ENCODE measurements at places on chromosomes 5 and 9.

DNA sequence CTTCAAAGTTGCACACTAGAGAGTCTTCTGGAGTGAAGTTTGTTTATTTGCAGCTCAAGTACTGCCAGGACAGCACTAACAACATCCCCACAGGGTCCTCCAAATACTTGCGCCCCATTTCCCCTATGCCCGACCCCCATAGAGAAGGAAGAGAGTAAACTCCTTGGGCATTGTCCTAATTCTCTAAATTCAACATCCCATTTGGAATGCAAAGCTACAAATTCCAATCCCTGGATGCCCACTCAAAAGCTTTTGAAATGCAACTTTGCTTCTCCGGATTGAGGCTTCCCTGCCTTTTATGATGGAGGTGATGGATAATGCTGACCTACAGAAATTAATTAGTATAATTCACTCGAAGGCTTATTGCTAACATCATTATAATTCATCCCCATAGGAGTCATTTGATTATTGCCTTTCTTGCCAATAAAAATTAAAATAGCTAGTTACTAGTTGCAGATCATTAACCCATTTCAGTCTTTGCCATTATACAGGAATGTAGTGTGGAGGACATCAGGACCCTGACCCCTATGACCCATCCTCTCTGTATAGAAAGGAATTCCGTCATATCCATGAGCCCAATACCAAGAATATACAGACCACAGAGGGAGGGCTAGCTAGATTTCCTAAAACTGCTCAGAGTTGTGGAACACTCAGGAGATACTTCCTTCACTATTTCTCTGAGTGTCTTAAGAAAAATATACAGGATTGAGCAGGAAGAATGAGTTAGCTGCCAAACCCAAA is 277.6 kb downstream of the ZNF608 start:
- DNase-seq, result no peak

DNA sequence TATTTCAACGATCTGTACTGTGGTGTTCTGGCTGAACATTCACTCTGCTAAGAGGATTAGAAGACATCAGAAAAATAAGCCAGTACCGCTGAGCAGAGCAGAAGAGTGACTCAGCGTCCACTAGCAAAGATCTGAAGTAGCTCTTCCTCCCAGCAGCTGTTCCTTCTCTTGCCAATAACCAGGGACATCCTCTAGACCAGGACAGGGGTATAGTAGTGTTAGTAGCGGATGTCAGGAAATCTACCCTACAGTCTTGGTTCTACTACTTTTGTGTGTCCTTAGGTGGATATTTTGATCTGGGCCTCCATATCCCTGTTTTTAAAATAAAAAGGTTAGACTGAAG is 103.6 kb downstream of the TSSK1B start:
- DNase-seq, result no peak

GRCh38 chr9:36543916-36544315 is 28.8 kb upstream of the MELK start:
- no peak for DNase-seq

- DNase-seq, result no peak
These were observed 63.3 kb downstream of the ABCA1 start for GRCh38 chr9:104864675-104865104.

GRCh38 chr5:154159343-154159742 is 31.2 kb upstream of the GALNT10 start:
- no peak for DNase-seq

DNA sequence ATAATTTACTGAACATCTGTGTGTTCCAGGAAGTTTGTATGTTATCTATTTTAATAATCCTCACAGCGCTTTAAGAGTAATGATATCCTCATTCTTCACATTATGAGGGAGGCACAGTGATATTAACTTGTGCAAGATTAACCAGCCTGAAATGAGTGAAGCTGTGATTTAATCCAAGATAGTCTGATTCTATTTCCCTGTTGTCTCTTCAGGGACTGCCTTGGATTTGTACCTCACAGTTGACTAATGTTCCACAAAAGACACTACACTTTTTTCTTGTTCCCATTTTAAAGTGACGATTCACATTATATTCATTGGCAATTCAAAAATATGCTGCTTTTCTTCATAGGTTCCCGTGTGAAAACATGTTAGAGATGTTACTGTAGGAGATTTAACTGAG is 125.3 kb upstream of the GNA14 start:
- DNase-seq, result no peak

GRCh38 chr5:149618581-149619248 is 37.4 kb downstream of the ARHGEF37 start:
- DNase-seq, result no peak

GRCh38 chr5:38478166-38478565 is 78.3 kb downstream of the LIFR start:
- no peak for DNase-seq

- DNase-seq, result no peak
These were observed 166.3 kb downstream of the DOCK2 start for GRCh38 chr5:169803077-169803981.

- DNase-seq, result no peak
These were observed 38.7 kb downstream of the CDC42SE2 start for GRCh38 chr5:131302506-131302905.

DNA sequence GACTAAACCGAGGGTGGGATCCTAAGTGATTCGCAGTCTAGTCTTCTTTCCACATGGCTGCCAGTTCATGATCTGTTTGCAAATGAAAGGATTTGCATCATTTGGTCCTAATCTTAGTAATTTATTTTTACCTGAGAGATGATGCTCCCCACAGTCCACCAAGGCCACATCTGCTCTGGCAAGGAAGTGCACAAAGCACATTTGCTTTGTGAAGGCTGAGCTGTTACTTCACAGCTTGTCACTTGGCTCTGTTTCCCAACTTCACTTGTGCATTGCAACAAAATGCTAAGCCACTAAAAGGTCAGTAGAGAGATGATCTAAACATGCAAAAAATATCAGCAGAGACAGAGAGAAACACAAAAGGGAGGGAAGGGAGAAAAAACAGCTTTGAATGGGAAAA is 128.5 kb upstream of the VLDLR start:
- no peak for DNase-seq

- no peak for DNase-seq
These were observed 69.5 kb upstream of the GARNL3 start for GRCh38 chr9:127194881-127195713.

DNA sequence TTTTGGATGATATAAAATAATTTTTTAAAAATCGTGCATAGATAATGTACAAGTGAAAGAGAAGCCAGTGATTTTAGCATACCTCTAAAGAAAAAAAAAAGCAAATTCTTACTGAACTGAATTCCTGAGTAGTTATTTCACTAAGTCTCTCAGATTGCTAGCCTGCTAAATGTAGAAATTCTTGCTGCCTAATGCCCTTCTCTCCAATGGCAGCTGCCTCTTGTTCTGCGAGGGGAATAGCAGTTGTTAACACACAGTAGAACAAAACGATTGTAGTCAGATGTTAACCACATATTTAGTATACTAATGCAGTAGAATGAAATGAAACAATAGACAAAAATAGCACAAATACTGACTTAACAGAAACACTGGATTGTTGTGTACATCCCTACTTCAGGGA is 26.8 kb downstream of the SMAD5 start:
- DNase-seq, result no peak

GRCh38 chr9:136151214-136151804 is 32.6 kb upstream of the TMEM250 start:
- DNase-seq, result no peak

DNA sequence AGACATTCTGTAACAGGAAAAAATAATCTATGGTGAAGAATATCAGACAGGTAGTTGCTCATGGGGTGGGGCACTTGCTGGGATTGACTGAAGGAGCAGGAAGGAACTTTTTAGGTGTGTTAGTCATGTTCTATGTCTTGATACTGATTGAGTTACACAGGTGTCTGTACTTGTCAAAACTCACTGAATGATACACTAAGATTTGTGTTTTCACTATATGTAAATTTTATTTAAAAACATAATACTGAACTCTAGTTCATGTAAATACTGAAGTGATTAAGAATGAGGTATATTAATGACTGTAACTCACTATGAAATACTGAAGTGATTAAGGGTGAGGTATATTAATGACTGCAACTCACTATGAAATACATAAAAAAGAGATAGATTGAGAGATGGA is 28.5 kb downstream of the IL6ST start:
- DNase-seq, result no peak

GRCh38 chr9:92942688-92943616 is 4.4 kb upstream of the FGD3 start:
- DNase-seq, result no peak

DNA sequence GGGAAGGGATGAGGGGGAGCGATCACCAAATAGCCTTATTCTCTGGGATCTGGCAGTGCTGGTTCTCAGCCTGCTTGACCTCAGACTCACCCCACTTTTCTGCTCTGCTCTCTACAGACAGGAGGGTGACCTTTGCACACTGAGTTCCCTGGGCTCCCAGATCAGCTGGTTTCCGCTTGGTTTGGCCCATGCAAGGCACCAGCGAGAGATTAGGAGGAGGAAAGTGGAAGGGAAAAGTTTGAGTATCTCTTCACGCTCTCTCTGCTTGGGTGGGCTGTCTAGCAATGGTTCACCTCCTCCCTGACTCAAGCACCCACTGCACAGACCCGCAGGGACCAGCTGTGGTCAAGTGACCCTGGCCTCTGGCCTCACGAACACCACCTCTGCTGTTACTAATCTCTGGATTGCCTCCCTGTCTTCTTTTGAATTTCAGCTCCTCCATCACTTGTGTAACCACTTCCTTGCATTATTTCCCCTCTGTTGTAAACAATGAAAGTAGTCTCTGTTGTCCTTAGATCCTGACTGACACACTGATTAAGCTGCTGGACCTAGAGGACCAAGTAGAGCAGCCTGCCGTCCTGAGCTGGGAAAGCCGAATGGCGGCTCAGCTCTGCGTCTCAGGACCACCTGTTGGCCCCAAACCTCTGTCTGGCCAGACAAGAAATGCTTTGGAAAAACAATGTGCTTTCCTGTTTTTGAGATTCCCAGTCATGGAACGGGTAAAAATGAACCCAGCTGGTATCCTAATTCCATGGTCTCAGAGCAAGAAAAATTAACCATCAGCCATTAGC is 186.6 kb downstream of the CRB2 start:
- DNase-seq, result no peak

- no peak for DNase-seq
These were observed 63.5 kb downstream of the MRPS27 start for GRCh38 chr5:72256536-72256935.

GRCh38 chr9:123679330-123679987 is 250.5 kb downstream of the DENND1A start:
- DNase-seq, result no peak

DNA sequence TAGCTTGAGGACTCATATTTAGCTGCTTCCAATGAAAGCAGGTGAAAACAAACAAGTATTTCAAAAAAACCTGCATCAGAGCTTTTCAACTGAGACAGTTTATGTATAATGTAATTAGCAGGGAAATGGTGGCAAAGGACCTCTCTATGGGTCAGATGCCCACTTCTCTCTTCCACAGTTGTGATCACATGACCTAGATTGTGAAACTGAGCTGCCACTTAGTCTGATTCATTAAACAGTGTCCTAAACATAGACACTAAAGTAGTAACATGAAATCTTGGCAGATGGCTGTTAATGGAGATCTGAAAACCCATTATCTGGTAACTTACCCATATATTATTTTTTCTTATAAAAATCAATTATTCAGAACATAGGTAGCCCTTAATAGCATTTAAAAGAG is 663.6 kb upstream of the RIOK2 start:
- DNase-seq, result no peak

DNA sequence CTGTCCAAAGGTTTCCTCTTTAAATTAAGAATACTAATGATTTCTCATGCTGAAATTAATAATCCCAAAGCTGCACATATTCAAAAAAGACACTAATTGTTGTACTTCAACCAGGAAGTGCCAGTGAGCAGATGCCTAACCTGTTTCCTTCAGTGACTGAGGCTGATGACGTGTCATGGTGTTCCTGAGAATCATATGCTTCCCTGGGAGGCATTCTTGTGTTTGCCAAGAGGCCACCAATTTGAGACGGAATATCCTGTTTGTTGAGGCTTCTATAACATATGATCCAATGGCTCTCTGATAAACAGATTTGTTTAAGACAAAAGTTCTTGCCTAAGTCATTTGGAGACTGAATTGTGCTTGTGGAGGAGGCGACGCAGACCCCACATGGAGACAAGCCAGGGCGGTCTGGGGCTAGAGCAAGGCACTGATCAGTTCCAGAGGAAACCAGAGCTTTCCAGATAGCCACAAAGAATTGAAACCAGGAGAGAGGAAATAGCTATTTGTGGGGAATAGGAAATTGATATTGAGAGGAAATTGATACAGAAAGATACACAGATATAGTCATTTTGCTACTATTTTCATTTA is 66.4 kb upstream of the ZNF608 start:
- no peak for DNase-seq

DNA sequence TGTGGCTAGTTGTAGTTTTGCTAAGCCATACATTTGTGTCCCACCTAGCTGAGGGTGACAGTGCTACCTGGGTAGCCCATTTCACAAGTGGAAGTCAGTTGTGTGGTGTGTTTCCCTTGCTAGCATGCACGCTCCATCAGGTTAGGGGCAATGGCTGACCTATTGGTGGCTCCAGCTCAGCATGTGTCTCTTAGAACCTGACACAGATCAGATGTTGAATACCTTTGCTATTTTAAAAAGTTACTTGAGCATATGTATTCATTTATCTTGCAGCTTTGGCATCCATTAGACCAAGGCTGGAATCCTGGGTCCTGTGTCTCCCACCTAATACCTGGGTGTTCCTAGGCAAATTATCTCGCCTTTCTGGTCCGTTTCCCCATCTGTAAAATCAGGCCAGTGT is 44.8 kb downstream of the ZNF618 start:
- no peak for DNase-seq

DNA sequence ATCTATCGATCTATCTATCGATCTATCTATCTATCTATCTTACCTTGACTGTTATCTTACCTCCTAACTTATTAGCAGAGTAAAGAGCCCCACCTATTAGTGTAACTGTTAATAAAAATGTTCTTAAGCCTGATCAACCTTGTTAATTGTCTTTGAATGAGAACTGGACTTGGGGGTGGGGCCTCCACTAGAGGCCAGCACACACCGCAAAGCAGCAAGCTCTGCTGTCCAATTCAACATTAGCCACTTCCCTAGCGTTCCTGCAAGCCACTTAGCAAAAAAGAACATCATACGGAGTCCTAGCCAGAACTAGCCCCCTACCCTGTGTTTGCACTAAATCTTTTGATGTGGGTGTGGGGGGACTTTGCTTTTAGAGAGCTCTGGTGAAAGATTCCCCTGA is 515.8 kb downstream of the KDM4C start:
- DNase-seq, result no peak

GRCh38 chr5:150302301-150303069 is at the start of gene ARSI:
Gene ARSI, minus strand, starts transcription at chr5:150302905. Its CDS starts 532 bp downstream, at chr5:150302373.
- DNase-seq, result no peak

GRCh38 chr9:32584784-32585183 is 11.8 kb upstream of the NDUFB6 start:
- DNase-seq, result no peak

- DNase-seq, result no peak
These were observed 50.9 kb upstream of the ZNF354B start for GRCh38 chr5:178808886-178809285.
